ENCODE measurements at places on chromosomes 13 and 19.
A peak's percentile ranks its signal among the peaks of the same experiment; 100 is the strongest.

DNA sequence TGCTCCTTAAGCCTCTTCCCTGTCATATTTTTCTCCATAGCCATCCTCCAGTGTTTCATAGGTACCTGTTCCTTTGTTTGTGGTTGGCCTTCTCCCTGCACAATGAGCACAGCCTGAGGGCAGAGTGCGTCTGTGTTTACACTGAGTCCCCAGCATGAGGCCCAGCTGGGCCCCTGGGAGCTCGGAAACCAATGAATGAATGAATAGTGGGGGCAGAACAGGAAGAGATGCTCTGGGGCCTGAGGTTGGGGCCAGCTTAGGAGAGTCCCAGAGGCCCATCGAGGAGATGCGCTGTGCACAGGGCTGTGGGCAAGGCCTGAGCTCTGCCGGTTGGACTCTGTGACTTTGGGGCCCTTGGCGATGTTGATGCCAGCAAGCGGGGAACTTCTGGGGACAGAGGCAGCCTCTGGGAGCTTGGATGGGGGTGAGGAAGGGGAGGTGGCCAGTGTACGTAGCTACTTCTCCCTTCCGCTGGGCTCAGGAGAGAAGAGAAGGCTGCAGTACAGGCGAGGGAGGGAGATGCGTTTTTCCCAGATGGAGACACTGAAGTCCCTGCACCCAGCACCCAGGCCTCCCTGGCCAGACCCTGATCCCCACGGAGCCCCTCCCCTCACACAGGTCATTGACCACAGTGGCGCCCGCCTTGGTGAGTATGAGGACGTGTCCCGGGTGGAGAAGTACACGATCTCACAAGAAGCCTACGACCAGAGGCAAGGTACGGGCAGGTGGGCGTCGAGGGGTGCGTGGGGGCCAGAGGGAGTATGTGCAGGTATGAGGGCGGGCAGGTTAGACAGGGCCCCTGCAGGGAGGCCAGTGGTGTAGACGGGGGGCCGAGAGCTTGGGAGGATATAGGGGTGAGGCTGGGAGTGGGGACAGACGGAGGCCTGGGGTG is 5.1 kb downstream of the TBCB start:
- peaks cover 26% of the 10 kb centered on the region for H3K4me1 ChIP-seq
- H3K4me3 ChIP-seq: no peak overlapping the region
- no peak for DNase-seq
- peaks cover 5% of the 10 kb centered on the region for H3K36me3 ChIP-seq
- H3K27me3 ChIP-seq: no peaks in the 10 kb centered on the region

- H3K4me1 ChIP-seq: no peaks in the 10 kb centered on the region
- no peak for DNase-seq
- H3K4me3 ChIP-seq: no peak overlapping the region
- no peaks in the 10 kb centered on the region for H3K36me3 ChIP-seq
These were observed 1146.1 kb downstream of the EFNB2 start for GRCh38 chr13:105389373-105389772.

DNA sequence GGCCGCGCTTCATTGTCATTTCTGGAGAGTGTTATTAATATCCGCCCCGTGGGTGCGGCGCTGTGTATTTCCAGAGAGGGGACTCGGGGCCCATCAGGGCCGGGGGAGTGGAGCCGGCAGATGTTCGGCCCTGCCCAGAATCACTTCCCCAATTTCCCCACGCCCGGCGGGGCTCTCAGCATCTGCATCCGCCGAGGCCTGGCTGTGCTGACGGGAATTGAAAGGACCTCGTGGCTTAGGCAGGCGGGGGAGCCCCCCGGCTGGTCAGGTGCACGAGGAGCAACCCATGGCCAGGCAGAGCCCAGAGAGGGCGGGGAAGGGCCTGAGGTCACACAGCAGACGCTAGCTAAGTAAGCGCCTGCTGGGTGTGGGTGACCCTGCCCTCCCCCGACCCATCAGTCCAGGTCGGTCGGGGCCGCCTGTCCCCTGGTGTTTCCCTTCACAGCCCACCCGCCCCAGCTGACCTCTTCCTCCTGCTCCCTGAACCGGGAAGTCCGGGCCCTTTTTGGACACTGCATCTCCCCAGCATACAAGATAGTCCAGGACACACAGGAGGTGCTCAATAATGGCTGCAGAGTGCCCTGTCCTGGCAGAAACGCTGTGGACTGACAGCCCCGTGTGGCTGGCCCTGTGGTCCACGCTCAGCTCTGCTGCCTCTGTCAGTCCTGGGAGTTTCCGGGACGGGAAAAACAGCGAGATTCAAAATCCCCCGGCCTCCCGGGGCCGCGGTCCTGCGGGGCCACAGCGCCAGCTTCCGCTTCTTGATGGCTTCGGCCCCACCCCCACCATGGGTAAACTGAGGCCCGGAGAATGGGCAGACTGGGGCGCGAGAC is 22.1 kb downstream of the ARID3A start:
- H3K36me3 ChIP-seq: no peaks in the 10 kb centered on the region
- no peaks in the 10 kb centered on the region for H3K27me3 ChIP-seq
- DNase-seq: no peak
- H3K4me3 ChIP-seq: no peak overlapping the region

DNA sequence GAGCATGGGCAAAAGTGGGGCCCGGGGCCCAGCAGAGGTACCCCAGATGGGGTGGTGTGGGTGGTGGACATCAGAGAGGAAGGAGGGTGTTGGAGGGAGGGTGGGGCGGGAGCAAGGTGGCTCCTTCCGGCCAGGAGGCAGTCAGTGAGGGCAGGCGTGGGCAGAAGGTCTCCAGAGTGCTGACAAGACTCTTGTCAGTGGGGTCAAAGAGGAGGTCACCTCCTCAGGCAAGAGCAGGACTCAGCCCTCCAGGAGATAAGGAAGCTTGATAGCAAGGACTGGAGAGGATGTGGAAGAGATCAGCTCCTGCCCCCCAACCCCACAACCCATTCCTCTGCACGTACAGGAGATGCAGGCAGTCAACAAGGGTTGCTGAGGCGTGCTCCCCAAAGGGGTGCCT is 9.8 kb downstream of the GJA3 start:
- DNase-seq: no peak
- H3K4me3 ChIP-seq: no peak overlapping the region
- no peak overlapping the region for H3K27ac ChIP-seq
- H3K27me3 ChIP-seq: peaks cover 53% of the 10 kb centered on the region

DNA sequence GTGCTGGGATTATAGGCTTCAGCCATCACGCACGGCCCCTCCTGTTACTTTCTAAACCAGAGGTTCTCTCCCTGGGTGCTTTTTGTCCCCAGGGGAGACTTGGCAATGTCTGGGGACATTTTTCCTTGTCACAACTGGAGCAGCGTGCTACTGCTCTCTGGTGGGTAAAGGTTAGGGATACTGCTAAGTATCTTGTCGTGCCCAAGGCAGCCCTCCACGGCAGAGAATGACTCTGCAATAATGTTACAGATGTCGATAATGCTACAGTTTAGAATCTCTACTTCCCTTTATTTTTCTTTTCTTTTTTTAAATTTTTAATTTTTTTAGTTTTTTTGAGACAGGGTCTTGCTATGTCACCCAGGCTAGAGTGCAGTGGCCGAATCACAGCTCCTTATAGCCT is 38.0 kb downstream of the ADGRE1 start:
- peak overlapping the region; percentile 96 for H3K27ac ChIP-seq
- DNase-seq: no peak
- H3K4me3 ChIP-seq: no peak overlapping the region
- no peaks in the 10 kb centered on the region for H3K27me3 ChIP-seq

DNA sequence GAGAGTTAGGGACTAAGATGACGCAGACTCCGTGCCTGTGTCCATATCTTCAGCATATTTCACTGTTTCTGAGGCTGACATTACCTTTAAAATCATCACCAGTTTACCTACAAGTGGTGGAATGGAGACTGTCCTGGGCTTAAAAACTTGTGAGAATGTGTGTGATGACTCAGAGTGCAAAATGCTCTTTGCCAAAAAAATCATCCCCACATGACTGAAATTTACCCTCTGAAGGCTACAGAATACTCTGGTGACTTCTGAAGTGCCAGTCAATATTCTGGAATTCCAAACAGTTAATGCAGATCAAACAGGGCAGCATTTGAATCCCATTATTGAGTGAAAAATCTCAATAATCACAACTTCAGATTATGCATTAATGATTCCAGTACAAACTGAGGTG is 901.4 kb downstream of the EFNB2 start:
- no peaks in the 10 kb centered on the region for H3K36me3 ChIP-seq
- H3K4me3 ChIP-seq: no peak overlapping the region
- no peak for DNase-seq
- H3K4me1 ChIP-seq: no peaks in the 10 kb centered on the region

DNA sequence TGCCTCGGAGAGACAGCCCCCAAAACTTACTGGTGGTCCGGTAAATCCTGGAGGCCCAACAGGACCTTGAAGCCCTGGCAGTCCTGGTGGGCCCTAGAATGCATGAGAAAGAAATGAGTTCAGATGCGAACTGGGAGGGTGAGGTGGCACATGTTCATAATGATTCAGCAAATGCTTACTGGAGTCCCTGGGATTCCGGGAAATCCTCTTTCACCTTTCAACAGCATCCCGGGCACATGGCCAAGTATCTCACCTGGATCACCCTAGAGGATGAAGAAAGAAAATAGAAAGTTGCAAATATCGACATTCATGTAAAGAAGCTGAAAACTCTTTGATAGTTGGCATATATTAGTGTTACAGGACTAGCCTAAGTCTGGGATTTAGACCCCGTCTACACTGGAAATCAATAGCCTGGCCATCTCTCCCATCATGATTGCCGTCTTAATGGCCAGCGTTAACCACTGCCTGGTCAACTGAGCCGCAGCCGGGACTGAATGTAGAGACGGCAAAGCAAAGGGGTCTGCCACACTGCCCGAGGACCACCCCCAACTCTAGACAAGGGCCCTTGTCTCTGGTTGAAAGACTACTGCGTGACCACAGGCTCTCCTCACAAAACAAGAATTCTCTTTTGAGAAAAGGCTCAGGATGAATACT is 96.9 kb downstream of the COL4A1 start:
- DNase-seq: no peak
- H3K27me3 ChIP-seq: peaks cover 46% of the 10 kb centered on the region
- no peaks in the 10 kb centered on the region for H3K4me1 ChIP-seq
- H3K27ac ChIP-seq: no peak overlapping the region
- no peaks in the 10 kb centered on the region for H3K36me3 ChIP-seq
- no peak overlapping the region for H3K4me3 ChIP-seq

GRCh38 chr13:19181021-19181620 is 503 bp downstream of the TUBA3C start:
- H3K36me3 ChIP-seq: peaks cover 2% of the 10 kb centered on the region
- H3K4me1 ChIP-seq: no peaks in the 10 kb centered on the region
- H3K4me3 ChIP-seq: no peak overlapping the region
- no peak for DNase-seq
- no peak overlapping the region for H3K27ac ChIP-seq

DNA sequence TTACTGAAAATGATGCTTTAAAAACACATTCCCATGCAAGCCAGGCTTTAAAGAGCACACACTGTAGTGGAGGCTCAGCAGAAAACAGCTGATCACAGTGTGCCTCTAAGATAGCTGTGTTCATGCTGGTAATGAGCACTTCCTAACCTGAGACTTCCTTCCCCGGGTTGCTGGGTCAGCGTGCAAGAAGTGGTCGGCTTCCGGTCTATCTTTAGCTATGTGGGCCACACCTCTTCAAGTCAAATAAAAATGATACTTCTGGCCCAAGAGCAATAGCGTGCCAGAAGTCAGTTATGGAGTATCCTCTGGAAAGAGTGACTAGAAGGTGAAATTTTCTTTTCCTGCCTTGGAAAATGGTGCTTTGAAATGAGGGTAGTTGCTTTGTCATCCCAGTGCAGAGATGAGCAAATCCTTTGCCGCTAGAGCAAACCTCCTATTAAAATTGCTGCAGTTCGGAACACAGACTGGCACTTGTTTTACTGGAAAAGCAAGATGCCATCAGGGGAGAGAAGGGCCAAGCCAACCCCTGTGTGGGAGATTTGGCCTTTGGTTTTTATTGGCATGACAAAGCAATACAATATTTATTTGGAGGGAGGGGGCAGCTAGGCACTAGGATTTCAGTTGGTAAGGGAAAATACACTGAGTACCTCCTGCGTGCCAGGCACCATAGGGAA is 64.2 kb downstream of the ARHGAP35 start:
- H3K4me1 ChIP-seq: peaks cover 36% of the 10 kb centered on the region
- no peaks in the 10 kb centered on the region for H3K27me3 ChIP-seq
- DNase-seq: no peak
- peaks cover 2% of the 10 kb centered on the region for H3K36me3 ChIP-seq
- H3K4me3 ChIP-seq: peak overlapping the region; percentile 73

DNA sequence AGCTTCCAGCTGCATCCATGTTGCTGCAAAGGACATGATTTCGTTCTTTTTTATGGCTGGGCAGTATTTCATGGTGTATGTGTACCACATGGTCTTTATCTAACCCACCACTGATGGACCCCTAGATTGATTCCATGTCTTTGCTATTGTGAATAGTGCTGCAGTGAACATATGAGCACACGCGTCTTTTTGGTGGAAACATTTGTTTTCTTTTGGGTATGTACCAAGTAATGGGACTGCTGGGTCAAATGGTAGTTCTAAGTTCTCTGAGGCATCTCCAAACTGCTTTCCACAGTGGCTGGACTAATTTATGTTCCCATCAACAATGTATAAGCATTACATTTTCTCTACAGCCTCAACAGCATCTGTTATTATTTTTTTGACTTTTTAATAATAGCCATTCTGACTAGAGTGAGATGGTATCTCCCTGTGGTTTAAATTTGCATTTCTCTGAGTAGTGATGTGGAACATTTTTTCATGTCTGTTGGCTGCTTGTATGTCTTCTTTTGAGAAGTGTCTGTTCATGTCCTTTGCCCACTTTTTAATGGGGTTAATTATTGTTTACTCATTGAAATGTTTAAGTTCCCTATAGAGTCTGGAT is 6.8 kb upstream of the UBE2L5 start:
- peak overlapping the region; percentile 83 for H3K27ac ChIP-seq
- H3K4me3 ChIP-seq: peak overlapping the region; percentile 53
- no peaks in the 10 kb centered on the region for H3K27me3 ChIP-seq
- H3K4me1 ChIP-seq: peaks cover 29% of the 10 kb centered on the region
- no peaks in the 10 kb centered on the region for H3K36me3 ChIP-seq
- no peak for DNase-seq

GRCh38 chr19:38617283-38617763 is 430 bp downstream of the MAP4K1 start:
- no peaks in the 10 kb centered on the region for H3K27me3 ChIP-seq
- no peak for DNase-seq
- H3K36me3 ChIP-seq: peaks cover 19% of the 10 kb centered on the region
- peaks cover 50% of the 10 kb centered on the region for H3K4me1 ChIP-seq
- peak overlapping the region; percentile 99 for H3K27ac ChIP-seq

DNA sequence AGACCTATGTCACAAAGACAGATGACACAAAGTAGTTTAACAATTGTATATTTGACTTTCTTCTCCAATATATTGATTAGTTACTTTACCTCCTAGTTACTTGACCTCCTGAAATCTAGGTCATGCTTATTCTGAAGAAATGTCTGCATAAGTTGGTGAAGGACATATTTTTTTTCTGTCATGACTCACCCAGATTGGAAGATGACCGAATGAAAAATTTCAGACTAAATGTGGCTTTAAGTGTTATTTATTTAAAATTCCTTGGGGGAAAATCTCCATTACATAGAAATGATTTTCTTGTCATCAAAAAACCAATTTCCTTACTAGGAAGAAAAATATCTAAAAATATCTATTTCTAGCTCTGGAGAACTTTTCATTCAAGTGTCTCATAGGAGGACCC is 217.1 kb downstream of the POSTN start:
- H3K4me1 ChIP-seq: no peaks in the 10 kb centered on the region
- no peaks in the 10 kb centered on the region for H3K36me3 ChIP-seq
- H3K4me3 ChIP-seq: no peak overlapping the region
- no peak overlapping the region for H3K27ac ChIP-seq

- H3K4me1 ChIP-seq: no peaks in the 10 kb centered on the region
- H3K4me3 ChIP-seq: no peak overlapping the region
- no peak overlapping the region for H3K27ac ChIP-seq
- no peaks in the 10 kb centered on the region for H3K36me3 ChIP-seq
- H3K27me3 ChIP-seq: no peaks in the 10 kb centered on the region
- peak; percentile 3 for DNase-seq
These were observed 29.1 kb downstream of the CEBPG start for GRCh38 chr19:33402421-33403220.
